ENCODE measurements at places on chromosomes 7 and 10. TPM values are rescaled to one million over a fixed set of nuclear protein-coding genes. Genes with fewer than 3 reads are reported as not detected.

Gene RBM33
- polyA plus RNA-seq = 47.6 TPM

Gene AKR1E2
- 8.1 TPM for polyA plus RNA-seq

Gene MNX1
- polyA plus RNA-seq = not detected

GRCh38 chr7:2131341-2131740, 101.4 kb downstream of the MAD1L1 start:
- DNase-seq = no peak

DNA sequence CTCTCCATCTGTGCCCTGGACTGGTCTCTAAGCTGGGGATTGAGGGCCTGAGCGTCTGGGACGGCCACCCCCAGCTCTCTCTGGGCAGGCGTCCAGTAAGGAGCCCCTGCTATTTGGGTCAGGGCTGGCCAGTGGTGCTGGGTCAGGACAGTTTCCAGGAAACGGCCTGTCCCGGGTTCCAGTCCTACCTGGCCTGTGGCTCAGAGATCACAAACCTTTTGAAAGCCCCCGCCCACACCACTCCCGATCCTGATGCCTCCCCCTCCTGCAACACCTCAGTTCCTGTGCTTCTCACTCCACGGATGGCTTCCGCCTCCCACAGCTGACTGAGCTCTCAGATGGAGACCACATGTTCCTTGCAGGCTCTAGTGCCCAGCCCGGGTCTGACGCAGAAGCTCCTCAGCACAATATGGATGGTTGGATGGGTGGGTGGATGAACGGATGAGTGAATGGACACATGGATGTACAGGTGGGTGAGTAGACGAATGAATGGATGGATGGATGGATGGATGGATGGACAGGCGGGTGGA, 91.7 kb upstream of the PDGFA start:
- no peak for DNase-seq

GRCh38 chr7:21926448-21926847, 19.3 kb downstream of the CDCA7L start:
- no peak for DNase-seq

DNA sequence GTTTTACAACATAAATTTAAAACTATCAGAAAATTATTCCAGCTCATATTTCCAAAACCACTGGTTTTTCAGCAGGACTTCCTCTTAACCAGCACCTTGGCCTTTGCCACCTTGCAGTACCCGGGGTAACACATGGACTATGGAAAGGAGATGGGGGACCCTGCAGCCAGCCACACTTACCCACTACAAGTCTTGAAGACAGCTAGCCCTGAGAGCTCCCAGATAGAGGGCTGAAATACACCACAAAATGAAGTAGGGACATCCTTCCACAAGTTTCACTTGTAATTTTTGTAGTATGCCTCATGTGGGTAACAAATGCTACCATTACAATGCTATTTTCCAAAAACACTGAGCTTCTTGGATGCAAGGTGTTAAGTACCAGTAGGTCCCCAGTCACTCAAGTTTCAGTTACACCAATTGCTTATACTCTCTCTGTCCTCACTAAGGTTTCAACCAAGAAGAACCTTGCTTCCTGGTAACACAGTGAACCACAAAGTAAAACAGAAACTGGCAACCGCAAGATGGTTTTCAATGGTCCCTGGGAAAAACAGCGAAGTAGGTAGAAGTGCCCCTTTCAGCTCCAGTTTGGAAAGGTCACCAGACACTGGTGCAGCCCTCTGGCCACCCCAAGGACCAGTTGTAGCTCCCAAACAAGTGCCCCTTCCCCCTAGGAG, 110.9 kb downstream of the SGMS1 start:
- no peak for DNase-seq

DNA sequence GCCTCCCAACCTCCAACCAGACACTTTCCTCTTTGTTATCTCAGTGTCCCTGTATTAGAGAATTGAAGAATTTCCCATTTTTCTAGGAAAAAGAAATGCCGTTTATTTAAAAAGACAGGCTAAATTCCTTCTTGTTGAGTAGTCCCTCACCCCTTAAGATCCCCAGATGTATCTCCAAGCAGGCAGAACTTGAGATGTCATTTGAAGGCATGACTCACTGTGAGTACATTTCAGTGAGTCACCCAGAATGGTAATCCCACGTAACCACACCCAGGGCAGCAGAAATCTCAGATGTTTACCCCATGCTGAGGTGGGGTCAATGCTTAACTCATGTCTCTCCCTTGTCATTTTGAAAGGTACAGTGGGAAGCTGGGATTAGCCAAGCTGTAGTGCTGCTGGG, 4.4 kb downstream of the ZNF655 start:
- no peak for DNase-seq

DNA sequence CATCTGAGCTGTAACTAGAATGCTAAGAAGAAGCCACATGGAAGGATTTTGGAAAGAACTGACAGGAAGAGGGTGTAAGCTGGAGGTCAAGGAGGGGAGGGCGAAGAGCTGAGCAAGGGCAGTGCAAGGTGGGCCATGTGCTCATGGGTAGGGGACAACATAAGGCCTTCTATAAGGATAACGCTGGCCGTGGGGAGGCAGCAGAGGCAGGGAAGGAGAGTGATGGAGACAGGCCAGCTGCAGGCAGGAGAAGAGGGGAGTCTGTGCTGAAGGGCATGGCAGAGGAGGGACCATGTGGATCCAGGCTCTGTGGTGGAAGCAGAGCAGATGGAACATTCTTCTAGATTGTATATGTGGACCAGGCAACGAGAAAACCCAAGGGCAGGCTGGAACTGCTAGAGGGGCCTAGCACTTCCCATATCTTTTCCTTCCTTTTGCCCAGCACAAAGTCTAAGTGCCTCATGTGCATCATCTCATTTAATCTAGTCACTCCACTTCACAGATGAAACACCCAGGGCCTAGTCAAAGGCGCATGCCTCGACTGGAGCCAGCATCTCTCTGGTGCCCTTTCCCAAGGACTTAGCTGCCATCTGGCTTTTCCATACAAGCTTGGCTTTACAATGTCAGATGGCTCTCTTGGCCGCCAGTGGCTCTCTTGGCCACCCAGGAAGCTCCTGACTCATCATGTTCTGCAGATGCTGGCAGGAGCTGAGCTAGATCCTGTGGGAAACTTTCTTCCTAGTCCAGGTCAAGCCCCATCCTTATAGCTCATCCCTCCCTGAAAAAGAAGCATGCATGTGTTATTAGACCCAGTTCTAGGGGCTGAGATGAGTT, 6.6 kb downstream of the LRRC18 start:
- no peak for DNase-seq

DNA sequence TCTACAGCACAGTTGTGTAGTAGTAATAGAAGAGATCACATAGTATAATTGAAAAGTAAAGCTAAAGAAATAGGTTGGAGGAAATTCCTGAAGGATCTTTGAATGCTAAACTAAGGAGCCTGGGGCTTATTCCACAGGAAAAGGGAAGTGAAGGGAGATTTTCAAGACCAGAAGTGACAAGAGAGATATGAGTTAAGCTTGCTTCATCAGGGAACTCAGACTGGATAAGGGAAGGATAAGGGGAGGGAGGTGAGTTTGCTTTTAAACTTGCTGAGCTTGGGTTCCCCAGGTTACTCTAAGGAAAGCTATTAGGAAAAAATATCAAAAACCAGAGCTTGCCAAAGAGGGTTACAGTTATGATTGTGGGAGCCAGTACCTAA, 182.4 kb downstream of the RAPGEF5 start:
- DNase-seq = no peak

Data from left renal cortex interstitium (tissue), 4 donors.